A673 (cell line): ENCODE measurements at places on chromosomes 1 and 21.

DNA sequence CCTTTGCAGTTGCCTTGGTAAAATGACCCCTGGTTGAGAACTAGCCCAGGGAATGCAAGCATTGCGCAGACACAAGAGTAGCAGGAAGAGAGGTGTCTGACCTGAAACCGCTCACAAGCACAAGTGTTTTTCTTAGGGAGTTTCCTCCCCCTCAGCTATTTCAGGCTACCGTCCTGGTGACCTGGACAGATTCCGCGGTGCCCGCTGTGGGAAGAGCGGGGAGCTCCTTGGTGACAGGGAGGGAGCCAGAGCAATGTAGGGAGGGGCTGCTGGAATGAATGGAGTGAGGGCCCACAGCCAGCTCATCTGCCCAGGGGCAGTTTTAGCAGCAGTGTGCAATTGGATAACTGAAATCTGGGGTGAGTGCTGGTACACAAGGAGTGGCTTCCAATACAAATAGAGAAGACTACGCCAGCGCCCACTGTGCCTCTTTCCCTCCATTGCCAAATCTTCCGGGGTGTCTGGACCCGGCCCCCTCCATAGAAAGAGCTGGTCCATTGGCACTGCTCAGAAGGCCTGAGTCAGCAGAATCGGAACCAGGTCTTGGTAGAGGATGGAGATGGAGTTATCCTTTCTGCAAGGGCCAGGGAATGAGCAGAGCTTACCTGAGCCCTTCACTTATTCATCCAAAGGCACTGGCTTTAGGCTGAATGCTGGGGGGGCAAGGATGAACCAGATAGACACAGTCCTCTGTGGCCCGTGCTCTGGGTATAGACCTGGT lies 82.8 kb downstream of the TRABD2B start:
- DNase-seq = no peak

DNA sequence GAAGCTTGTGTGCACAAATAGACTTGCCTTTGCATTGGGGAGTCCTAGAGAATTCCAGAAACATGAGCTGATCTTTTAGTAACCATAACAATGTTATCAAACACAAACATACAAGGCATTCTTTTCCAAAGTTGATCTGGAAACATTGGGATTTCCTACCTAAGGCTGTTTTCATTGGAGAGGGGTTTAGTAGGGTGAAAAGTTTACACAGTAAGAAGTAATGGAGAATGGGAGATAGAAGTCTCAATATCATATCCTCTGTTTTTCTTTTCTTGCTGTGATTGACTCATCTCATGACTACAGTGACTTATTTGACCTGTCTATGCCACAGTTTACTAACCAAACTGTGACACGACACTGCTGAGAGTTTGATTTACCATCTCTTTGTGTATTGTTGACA lies 65.6 kb upstream of the PLA2G4A start:
- DNase-seq = no peak

- peak; percentile 17 for DNase-seq
Measured at GRCh38 chr1:100539836-100540536, 2.0 kb downstream of the GPR88 start.

DNA sequence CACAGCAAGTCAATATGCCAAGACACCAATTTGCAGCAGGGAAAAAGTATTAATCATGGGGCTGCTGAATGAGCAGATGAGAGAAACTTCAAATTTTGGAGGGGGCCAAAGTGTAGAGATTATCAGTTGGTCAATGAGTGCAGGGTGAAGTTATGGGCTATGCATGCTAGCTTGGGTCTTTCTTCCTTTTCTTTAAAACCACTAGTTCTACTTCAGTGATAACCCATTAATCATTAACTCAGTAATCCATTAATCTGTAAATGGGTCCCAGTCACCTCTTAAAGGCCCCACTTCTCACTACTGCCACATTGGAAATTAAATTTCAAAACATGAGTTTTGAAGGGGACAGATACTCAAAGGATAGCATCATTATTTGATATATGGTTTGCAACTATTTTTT lies 688.6 kb upstream of the ADGRL4 start:
- DNase-seq = no peak

GRCh38 chr1:196160066-196160795 lies 448.0 kb downstream of the KCNT2 start:
- DNase-seq = no peak

DNA sequence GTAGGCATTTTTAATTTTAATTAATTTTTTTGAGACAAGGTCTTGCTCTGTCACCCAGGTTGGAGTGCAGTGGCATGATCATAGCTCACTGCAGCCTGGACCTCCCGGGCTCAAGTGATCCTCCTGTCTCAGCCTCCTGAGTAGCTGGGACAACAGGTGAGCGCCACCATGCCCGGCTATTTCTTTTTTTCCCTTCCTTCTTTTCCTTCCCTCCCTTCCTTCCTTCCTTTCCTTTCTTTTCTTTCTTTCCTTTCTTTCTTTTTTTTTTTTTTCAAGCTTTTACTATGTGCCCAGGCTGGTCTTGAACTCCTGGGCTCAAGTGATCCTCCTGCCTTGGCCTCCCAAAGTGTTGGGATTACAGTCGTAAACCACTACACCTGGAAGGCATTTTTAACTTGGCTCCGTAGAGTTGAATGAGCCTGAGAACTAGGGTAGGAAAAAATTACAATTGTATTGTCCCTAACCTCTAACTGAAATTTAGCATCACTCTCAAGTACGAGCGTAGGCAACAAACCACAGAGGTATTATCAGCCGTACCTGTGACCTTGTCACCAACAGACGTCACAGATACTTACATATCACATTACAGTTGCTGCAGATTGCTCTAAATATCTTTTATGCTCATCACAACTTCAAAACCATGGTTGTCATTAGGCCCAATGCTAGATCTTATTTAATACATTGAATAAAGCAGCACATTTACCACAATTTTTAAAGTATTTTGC lies 8.0 kb downstream of the RUNX3 start:
- DNase-seq = no peak

GRCh38 chr1:203084588-203085527 lies 954 bp downstream of the MYOG start:
- DNase-seq = peak; percentile 34

- no peak for DNase-seq
Measured at GRCh38 chr1:31368611-31369107, 4.2 kb downstream of the FABP3 start.

GRCh38 chr1:193592317-193592716 lies 405.9 kb upstream of the B3GALT2 start:
- DNase-seq = no peak

GRCh38 chr1:15882665-15883064 lies 35.2 kb downstream of the SPEN start:
- DNase-seq = peak; percentile 26

DNA sequence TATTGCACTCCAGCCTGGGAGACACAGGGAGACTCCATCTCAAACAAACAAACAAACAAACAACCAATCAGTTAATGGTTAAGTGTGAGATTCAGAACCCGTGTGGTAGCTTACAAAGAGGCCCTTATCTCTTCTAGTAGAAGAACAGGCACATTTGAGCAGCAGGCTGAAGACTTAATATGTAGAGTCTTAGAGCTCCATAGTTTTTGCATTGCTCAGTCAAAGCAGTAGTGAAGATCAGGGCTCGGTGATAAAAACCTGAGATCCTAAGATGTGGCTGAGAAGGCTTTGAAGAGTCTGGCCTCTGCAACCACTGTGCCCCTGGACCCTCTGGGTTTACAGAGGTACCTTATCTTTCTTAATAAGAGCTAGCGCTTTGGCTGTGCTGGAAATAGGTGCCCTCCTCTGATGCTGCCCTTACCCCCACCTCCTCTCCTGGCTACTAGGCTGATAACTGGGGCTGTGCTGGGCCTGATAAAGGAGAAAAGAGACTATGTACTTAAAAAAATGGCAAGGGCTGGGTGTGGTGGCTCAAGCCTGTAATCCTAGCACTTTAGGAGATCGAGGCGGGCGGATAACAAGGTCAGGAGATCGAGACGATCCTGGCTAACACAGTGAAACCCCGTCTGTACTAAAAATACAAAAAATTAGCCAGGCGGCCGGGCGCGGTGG lies 10.5 kb upstream of the UCK2 start:
- no peak for DNase-seq

- DNase-seq = no peak
Measured at GRCh38 chr1:197976368-197976767, 59.2 kb downstream of the LHX9 start.

DNA sequence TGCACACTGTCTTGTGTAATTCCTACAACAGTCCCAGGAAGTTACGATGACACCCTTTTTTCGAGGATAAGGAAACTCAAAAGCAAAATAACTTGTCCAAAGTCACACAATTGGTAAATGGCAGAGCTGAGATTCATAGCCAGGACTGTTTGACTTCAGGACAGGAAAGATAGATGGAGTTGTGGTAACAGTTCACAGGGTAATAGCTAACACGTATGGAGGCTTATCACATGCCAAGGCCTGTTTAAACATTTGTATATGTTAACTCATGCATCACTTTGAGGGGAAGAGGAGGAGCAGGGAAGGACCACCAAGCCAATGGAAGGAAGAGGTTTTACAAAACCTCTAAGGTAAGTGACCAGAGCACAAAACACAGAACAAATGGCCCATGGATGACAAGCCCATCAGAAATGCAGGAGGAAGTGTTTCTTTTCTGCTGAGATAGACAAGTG lies 2.8 kb downstream of the DHCR24 start:
- no peak for DNase-seq

GRCh38 chr1:28887835-28888682 lies 26.3 kb upstream of the EPB41 start:
- peak; percentile 62 for DNase-seq

- no peak for DNase-seq
Measured at GRCh38 chr1:248849637-248850036, 9.2 kb downstream of the ZNF692 start.

DNA sequence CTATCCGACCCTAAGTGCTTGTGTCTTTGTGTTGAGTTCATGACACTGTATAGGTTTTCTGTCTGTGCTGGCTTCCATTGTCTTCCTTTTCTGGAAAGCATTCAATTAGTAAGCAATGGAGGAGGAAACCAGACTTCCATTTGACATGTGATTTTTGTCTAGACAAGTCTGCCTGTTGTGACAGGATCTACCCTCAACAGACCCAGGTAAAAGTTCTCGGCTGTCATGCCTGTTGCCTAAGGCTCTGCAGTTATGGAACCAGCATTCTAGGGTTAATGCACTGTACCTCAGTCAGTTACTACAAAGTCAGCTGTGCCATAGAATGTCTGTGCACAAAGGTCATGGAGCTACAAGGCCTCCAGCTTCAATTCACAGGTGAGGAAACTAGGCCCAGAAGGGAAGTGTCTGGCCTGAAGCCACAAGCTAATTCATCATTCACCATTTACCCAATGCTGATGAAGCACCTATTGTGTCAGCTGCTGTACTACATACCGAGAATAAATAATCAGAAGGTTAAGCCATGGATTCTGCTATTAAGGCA lies 72.3 kb downstream of the PLPP3 start:
- no peak for DNase-seq

DNA sequence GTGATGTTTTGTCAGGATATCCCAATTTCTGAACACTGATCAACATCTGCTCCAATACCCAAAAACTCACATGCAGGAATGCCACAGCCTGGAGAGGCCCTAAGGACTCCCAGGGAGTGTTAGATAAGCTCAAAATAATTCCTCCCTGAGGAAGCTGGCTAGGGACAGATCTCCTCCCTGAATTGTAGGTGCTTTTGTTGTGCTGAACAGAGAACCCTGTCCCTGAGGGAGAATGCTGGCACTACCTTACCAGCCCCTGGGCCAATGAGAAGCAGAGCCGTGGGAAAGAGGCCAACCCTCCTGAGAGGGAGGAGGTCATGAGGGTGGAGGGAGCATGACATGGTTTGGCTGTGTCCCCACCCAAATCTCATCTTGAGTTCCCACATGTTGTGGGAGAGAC lies 73.6 kb upstream of the PTGFRN start:
- DNase-seq = no peak

DNA sequence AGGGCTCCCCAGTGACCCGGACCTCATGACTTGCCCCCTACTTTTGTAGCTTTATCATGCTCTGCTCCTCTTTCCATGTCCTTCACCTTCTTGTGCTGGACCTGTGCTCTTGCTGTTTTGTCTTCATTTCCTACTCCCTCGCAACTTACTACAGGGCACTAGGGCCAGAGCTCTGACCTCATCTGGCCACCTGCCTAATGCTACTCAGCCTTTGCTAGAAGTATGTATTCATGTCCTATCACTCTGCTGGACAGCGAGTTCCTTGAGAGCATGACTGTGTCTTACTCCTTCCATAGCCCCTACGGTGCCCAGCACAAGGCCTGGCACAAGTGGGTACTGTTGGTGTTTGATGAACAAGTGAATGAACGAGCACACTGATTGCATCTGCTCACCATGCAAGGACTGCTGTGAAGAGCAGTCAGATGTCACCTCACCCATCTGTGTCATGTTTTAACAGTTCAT lies 1.9 kb downstream of the MTFR1L start:
- DNase-seq = no peak

GRCh38 chr1:79982211-79982610 lies 975.7 kb upstream of the ADGRL4 start:
- DNase-seq = no peak

DNA sequence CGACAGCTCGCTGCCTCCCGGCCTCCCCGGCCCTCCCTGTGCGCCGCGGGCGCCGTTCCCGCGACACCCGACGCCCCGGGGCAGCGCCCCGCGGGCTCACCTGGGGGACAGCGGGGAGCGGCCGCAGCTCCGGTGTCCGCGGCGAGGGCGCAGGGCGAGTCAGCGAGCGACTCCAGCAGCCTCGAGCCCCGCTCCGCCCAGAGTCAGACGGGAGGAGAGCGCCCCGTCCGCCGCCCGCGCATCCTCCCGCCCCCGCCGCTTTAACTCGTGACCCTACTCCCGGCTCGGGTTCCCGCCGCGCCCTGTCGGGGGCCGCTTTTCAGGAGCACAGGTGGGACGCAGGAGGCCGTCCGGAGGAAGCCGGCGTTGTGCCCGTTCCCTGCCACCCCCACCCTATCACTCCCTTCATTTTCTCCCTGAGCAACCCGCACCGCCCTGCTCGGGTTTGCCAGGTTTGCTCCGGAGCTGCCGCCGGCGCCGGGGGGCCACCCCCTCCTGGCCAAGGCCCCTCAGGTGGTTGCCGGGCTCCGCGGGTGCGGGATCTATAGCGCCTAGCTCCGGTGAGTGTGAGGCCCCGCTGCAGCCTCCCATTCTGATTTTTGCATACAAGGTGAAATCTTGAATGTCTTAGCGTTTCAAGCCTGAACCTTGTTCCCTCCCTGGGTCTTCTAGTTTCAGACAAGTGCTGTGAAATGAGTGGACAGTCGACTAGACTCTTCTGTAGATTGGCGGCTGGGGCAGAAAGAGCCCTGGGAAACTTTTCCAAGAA lies at the start of gene MCOLN3:
Gene MCOLN3 (minus strand): TSS at position 205 of the 769 bp plus-strand sequence. CDS start 3,140 bp downstream, outside the sequence.
- peak; percentile 16 for DNase-seq

DNA sequence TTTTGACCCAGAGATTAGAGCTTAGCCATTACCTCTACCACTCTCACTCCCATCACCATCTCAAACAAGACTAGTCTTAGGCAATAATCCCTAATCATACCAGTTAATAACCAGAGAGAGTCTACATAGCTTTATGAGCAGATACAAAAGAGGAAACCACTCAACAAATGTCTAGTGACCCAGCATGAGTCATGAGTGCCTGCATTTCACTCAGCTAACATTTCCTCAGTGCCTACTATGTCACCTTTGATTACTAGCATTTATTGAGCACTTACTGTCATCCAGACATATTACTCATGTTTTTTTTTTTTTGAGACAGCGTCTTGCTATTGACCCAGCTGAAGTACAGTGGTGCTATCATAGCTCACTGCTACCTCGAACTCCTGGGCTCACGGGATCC lies 35.9 kb upstream of the GALNT2 start:
- DNase-seq = peak; percentile 18

GRCh38 chr1:99534638-99534930 lies 111.3 kb upstream of the PALMD start:
- no peak for DNase-seq

- DNase-seq = no peak
Measured at GRCh38 chr1:185409763-185410528, 92.9 kb upstream of the IVNS1ABP start.

- no peak for DNase-seq
Measured at GRCh38 chr1:25784575-25785051, 15.4 kb upstream of the SELENON start.
